GM18507 (cell line): ENCODE measurements at places on chromosomes 5 and 9.

DNA sequence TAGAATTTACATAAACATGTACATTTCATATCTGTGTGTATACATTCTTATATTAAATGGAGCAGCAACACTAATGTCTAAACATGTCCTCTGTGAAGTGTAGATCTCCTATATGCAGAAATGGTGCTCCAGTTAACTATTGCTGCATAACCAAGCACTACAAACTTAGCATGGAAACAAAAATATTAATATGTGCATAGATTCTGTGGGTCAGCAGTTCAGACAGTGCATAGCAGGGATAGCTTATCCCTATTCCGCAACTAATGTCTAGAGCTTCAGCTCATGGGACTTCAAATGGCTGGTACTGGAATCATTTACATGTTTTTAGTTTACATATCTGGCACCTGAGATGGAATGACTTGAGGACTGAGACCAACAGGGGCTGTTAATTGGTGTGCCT, 652.1 kb downstream of the TLE4 start:
- DNase-seq: no peak

DNA sequence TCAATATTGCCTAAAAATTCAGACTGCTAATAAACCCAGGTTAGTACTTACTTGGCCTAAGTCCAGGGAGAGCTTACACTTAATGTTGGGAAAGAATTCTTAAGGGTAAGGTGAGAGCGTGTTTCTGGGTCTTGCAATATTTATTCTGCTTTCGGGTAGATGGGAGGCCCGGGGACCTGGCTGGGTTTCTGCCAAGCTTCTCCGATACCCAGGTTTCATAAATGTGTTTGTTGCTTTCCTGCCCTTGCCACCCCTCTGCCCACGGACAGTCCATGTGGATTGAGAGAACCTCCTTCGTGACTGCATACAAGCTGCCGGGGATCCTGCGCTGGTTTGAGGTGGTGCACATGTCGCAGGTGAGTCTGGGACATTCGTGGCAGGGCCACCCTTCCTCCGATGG, 48.4 kb upstream of the FOXI1 start:
- no peak for DNase-seq

GRCh38 chr9:117643288-117643654, 60.9 kb upstream of the TLR4 start:
- DNase-seq: no peak

- DNase-seq: no peak
These were observed 141.5 kb upstream of the FSTL4 start for GRCh38 chr5:133753856-133754255.

- DNase-seq: no peak
These were observed 111.7 kb upstream of the CXCL14 start for GRCh38 chr5:135690466-135690865.
